ENCODE measurements at places on chromosomes 5 and 9.

DNA sequence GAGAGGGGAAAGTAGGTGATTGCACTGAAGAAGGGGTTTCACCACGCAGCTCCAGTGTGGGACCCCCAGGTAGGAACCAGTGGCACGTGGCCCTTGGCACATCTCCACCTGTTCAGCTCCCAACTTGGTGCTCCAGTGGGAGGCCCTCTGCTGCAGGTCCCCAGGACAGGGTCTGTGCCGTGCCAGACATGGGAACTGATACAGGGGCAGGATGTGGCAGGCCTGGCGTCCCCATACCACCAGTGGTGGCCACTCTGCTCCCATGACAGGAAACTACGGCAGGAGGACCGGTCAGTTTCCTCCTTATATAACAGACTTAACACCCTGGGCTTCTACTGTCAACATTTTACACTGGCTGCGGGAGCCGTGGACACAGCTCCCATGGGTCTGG lies 67.3 kb downstream of the PSMB7 start:
- no peak for DNase-seq

DNA sequence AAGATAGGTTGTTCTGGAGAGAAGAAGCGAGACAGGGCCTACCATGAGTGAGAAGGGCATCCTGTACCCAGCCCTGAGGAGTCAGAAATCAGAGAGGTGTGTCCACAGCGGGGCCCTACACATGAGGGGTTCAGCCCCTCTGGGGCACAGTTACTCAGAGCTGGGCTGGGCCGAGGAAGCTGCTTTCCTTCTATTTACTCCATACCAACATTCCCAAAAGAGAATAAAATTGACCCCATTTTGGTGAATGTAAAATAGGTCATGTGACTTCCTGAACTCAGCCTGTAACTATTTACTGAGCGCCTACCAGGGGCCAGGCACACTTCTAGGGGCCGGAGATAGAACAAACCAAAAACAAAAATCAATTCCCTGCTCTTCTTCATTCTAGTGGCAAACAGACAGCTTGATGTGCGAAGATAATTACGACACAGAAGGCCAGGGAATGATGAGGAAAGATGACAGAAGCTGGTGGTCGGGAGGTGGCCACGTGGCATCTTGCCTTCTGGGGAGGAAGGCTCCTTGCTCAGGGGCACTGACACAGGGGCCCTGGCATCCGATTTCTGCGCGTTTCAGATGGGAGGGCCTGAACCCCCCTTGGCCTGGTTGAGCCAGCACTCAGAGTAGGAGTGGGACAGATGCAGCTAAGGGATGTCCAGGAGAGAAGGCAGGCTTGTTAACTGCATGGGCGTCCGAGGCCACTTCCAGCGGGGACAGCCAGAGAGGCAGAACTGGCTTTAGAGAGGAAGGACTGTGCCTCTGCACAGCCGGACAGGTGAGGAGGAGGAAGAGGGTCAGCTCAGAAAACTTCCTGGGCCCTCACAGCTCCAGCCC lies 121.8 kb downstream of the NSG2 start:
- DNase-seq: no peak

DNA sequence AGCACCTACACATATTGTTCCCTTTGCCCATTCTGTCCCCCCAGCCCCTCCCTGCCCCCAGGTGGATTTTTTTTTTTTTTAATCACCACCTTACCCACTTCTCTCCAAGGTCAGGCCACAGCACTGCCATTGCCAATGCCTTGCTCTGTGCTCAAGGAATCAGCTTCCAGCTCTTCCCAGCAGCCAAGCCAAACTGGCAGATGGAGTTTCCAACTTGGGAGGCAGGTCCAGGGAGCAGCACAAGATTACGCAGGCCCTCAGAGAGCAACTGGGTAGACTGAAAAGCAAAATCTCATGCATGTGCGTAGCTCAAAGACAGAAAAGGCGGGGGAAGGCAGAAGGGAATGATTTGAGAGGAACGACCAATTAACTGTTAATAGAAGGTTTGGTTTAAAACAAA lies 15.1 kb downstream of the GRHPR start:
- DNase-seq: no peak

- DNase-seq: no peak
Measured at GRCh38 chr5:169569513-169569912, 14.1 kb upstream of the SPDL1 start.

DNA sequence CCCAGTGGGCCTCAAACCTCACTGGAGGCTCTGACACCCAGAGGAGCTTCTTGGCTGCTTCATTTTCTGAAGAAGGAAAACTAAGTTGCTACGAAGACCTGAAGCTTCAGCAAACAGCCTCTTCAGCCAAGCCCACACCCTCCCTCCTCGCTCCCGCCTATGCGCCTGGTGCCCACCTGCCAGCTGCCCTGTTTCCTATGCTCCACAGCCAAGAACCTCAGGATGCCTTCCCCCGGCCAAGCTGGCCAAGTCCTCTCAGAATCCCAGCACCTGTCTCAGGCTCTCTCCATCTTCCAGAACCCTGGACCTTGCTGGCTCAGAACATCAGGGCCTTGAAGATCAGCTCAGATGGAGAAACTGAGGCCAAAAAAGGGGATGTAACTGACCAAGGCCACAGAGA lies 60.4 kb downstream of the STK10 start:
- DNase-seq: no peak

- peak; percentile 61 for DNase-seq
Measured at GRCh38 chr5:59745415-59745863, 148.1 kb downstream of the PDE4D start.

GRCh38 chr5:62212648-62213047 lies 93.4 kb upstream of the KIF2A start:
- no peak for DNase-seq

- DNase-seq: no peak
Measured at GRCh38 chr5:107554776-107555424, 115.8 kb downstream of the EFNA5 start.

DNA sequence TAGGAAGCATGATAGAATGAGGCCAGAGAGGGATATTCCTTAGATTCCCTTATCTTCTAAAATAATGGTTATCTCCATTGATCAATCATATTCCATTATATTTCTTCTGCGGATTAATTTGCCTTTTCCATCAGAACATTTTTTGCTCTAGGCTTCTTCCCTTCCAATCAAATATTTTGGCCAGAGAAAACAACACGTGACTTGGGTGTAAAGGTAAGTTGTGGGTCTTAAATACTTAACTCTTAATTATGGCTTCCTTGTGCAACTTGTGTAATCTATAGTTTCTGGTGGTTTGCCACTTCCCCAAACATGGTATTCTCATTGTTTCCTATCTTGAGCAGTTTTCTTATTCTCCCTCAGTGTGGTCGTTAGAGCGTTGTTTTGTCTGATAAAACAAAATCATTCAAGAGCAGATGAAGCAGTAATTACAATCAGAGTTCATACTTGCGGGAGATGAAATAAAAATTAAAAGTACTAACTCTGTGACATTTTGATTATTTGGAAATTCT lies 889.3 kb downstream of the MAT2B start:
- no peak for DNase-seq

GRCh38 chr9:83379045-83379444 lies 159.2 kb downstream of the FRMD3 start:
- DNase-seq: no peak

DNA sequence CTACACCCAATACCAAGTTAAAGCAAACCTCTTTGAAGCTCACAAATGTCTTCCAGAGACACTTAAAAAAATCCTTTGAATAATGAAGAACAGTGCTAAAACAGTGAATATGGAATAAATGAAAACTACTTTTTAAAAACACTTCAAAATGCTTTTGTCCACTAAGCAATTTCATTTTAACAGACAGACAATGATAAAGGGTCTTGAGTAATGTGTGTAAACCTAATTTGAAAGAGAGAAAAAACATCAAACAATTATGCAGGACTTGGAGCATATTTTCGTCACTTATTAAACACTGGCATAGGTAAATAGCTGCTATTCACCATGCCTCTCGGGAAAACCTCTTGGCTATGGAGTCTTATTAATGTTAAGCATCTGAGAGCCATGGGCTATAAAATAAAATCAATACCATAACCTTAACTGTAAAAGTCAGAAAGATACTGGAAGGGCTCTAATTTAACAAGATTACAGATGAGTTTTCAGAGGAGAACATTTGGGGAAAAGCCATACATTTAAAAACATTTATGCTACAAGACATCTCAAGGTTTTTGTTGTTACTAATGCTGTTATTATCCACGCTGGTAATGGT lies 177.8 kb downstream of the NFIB start:
- DNase-seq: no peak

DNA sequence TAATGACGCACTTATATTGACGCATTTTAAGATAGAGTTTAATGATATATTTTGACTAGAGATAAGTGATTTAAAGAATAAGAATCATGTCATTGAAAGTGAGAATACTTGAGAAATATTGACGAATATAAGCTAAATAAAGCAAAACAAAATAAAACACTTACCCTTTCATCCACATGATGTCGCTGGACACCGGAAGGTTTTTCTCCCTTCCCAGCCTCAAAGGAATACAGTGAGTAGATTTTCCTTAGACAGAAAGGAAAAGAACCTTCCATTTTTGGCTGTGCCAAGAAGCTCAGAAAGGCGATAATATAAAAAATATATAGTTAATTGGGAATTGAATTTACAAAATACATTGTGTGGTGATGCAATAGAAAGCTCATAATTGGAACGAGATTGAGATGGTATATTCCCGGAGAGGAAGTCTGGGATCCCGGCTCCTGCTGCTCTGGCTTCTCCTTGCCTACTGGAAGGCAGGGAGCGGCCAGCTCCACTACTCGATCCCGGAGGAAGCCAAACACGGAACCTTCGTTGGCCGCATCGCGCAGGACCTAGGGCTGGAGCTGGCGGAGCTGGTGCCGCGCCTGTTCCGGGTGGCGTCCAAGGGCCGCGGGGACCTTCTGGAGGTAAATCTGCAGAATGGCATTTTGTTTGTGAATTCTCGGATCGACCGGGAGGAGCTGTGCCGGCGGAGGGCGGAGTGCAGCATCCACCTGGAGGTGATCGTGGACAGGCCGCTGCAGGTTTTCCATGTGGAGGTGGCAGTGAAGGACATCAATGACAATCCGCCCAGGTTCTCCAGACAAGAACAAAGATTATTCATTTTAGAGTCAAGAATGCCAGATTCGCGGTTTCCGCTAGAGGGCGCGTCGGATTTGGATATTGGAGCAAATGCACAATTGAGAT lies at the start of gene PCDHA5:
TSS of gene PCDHA5 (plus strand) at position 239 of the 906 bp plus-strand sequence.
- peak; percentile 83 for DNase-seq

GRCh38 chr5:102561894-102562760 lies 63.3 kb upstream of the SLCO6A1 start:
- peak; percentile 71 for DNase-seq

GRCh38 chr9:135666534-135667462 lies 3.7 kb downstream of the LCN9 start:
- no peak for DNase-seq

DNA sequence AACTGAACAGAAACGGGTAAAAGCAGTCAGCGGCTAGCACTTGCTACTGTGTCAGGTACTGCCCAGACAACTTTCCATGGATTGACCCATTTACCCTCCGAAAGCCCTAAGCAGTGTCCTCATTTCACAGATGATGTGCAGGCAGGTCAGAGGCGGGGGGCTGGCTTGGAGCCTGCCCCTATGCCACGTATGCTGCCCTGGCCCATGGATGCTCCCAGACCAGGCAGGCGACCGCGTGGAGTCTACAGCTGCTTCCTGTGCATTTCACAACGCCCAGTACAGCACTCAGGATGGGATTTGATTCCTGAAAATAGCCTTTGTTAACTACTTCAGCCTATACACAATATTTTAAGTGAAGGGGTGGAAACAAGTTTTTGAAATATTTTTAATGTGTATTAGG lies 202.9 kb downstream of the NXNL2 start:
- no peak for DNase-seq

- no peak for DNase-seq
Measured at GRCh38 chr5:43675357-43675756, 72.4 kb downstream of the NNT start.

DNA sequence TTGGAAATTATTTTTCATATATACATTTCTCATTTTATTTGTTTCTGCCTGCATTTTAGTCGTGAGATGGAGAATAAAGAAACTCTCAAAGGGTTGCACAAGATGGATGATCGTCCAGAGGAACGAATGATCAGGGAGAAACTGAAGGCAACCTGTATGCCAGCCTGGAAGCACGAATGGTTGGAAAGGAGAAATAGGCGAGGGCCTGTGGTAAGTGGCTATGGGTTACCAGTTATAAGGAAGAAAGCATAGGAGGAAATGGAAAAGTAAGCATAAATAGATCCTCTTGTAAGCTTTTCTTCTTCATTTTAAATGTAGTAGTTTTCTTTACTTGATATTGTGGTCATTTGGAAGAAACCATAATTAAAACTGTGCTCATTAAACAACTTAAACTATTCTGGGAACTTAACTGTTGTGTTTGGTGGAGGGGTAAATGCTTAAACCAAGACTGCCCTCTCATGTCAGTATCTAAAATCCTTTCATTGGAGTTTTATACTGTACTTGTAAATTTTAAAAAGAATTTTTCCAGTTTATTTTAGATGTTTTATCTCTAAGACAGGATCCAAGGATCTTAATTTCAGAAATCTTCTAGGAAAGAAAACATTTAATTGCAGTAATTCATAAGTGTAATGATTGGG lies 41.3 kb downstream of the MAP3K1 start:
- no peak for DNase-seq
